ENCODE measurements at places on chromosomes 16 and 17.

GRCh38 chr17:58006560-58006923 is 504 bp downstream of the SRSF1 start:
- DNase-seq, result peak; percentile 90

GRCh38 chr16:80583466-80583865 is 42.7 kb downstream of the DYNLRB2 start:
- peak; percentile 19 for DNase-seq

DNA sequence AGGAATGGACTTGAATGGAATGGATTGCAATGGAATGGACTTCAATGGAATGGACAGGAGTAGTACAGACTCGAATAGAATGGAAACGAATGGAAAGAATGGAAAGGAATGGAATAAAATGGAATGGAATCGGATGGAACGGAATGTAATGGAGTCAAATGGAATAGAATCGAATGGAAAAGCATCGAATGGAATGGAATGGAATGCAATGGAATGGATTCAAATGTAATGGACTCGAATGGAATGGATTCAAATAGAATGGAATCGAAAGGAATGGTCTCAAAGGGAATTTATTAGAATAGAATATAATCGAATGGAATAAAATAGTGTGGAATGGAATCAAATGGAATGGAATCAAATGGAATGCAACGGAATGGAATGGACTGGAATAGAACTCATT is 484.9 kb upstream of the WSB1 start:
- DNase-seq, result no peak

DNA sequence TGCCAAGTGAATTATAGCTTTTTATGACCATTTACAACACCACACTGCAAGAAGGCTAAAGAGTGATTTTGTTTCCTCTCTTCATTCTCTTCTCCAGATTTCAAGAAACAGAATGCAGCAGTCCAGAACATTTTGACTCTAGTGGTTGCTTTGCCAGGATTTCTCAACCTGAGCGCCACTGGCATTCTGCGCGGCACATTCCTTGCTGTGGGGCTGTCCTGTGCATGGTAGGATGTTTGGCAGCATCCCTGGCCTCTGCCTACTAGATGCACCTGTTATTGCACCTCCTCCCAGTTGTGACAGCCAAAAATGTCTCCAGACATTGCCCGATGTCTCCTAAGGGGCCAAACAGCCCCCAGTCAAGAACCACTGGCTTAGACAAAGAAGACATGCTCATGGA is 25.7 kb upstream of the SLC39A11 start:
- DNase-seq, result no peak

- no peak for DNase-seq
Measured at GRCh38 chr16:81163671-81164070, 67.5 kb upstream of the GCSH start.

DNA sequence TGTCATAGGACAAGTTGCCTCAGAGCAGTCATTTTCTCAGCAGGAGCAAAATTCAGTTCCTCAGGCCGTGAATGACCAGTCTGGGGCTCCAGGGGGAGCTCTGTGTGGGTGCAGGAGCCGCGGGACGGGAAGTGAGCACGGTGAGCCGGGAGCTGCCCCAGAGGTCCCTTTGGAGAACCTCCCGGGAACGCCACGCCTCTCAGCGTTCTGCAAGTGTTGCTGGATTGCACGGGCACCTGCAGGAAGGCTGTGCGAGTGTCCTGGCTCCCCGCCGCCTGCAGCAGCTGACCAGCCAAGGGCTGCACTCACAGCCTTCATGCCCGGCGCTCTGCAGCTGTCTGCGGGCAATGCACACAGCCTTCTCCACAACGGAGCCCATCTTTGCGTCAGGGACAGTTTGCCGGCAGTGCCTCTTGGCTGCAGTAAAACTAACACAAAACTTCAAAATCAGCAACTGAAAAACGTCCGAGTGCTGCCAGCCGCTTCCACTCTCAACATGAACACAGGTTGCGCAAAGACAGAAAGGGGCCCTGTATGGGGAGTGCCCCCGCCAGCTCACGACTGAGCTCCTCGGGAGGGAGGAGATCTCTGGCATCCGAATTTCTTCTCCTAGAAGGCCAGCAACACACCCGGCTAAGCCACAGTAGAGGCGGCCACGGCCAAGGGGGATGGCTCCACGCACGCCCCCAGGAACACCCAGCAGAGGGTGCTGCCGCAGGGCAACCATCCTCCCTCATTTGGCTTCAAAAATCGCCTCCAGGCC is 16.0 kb downstream of the NDUFAF8 start:
- peak; percentile 73 for DNase-seq

DNA sequence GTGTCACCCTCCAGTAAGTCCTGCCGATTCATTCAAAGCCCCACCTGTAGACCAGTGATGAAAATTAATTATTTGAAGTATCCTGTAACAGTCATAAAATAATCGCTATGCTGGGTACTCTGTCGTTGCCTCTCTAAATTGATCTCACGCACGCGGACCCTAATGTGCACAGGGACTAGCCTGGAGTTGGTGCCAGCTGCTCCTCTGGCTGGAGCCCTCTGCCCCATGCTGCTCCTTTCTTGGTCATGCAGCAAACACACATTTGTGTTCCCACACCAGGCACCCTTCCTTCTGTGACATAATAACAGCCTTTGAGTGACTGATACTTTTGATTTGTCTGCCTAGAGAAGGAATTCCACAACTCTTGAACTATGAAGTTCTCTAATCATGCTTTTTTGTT is 16.0 kb downstream of the RAB11FIP3 start:
- DNase-seq, result no peak

GRCh38 chr17:28371245-28372202 is at the start of gene SARM1:
SARM1 (plus strand) TSS chr17:28371694; CDS start chr17:28372033, 339 bp downstream.
- peak; percentile 92 for DNase-seq

- peak; percentile 17 for DNase-seq
Measured at GRCh38 chr17:81237591-81238489, 1.0 kb downstream of the TEPSIN start.

DNA sequence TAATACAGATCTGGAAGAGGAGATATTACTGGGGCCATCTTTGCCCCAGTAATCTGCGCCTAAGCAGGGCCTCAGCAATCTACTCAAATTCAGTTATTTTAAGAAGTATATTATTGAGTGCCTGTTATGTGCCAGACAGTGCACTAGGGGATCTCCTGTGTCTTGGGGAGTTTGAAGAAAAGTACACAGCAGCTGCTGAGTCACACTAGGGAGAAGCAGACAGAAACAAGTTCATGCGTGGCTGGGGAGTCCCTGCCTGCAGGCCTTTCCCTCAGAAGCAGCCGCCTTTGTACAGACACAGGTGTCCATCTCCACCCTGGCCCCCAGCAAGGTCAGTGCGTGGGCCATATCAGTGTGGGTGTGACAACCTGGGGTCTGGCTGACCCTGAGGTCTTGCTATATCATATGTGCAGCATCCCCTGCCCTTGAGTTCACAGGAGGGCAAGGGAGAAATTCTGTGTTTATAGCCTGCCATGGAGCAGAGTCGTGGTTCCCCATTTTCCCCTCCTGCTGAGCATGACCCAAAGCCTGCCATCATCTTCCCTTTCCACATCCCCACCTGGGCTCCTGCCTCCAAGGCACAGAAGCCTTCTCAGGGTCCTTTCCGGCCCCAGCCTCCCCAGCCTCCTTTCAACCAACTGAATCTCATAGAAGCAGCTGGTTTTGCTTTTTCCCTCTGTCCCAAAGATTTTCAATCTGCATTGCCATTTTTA is 229.9 kb upstream of the SDK2 start:
- no peak for DNase-seq

DNA sequence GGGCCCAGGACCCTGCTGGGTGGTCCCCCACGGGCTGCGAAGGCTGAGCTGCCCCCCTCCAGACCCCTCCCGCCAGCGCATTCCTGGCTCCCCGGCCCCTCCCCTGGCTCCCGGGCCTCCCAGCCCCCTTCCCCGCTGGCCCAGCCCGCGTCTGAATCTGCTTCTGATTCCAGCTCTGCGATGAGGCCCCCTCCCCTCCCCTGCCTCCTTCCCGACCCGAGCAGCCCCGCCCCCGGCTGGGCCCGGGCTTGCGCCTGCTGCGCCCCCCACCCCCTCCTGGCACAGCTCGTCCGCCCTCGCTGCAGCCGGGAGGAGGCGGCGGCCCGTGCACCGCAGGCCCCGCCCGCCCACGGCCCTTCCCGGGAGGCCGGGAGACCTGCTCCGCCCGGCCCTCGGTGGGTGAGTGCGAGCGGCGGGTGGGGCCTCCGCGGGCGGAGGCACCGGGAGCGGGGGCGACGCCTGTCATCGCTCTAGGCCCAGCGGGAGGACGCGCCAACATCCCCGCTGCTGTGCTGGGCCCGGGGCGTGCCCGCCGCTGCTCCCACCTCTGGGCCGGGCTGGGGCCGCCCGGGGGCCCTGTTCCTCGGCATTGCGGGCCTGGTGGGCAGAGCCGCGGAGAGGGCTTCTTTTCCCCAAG is at the start of gene NTN3:
Gene NTN3, plus strand, starts transcription at position 282 of the 637 bp plus-strand sequence. CDS start 405 bp downstream, outside the sequence.
- DNase-seq, result peak; percentile 58

GRCh38 chr16:8229011-8229520 is 361.2 kb downstream of the TMEM114 start:
- DNase-seq, result no peak

DNA sequence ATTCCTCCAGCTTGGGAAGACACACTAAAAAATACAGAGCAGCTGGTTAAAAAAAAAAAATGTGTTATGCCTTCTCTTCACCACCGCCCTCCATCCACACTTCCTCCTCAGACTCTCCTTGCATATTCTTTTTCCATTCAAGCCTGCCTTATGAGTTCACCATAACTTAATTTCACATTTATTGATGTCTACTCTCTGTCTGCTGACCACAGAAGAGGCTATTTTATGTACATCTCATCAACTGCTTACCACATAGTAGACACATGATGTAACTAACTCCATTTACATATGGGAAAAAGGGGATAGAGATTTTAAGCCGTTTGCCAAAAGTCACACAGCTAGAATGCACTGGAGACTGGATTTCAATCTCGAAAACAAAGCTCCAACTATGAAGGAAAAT is 409.8 kb downstream of the CDH11 start:
- DNase-seq, result no peak

DNA sequence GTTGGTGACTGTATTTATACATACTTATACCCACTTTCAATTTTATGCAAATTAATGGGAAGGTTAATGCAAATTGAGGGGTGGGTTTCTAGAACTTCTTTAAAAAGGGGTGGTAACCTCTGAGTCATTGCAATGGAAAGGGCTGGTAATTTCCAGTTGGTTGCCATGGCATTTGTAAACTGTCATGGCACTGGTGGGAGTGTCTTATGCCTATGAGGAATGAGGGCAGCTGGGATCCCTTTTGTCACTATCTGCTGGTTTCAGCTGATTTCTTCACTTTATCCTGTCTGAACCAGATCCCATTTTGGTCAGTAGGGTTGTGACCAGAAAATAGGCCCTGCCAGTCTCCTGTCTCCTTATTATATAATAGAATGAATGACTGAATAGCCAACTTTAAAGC is 1006.7 kb upstream of the GOT2 start:
- DNase-seq, result no peak

DNA sequence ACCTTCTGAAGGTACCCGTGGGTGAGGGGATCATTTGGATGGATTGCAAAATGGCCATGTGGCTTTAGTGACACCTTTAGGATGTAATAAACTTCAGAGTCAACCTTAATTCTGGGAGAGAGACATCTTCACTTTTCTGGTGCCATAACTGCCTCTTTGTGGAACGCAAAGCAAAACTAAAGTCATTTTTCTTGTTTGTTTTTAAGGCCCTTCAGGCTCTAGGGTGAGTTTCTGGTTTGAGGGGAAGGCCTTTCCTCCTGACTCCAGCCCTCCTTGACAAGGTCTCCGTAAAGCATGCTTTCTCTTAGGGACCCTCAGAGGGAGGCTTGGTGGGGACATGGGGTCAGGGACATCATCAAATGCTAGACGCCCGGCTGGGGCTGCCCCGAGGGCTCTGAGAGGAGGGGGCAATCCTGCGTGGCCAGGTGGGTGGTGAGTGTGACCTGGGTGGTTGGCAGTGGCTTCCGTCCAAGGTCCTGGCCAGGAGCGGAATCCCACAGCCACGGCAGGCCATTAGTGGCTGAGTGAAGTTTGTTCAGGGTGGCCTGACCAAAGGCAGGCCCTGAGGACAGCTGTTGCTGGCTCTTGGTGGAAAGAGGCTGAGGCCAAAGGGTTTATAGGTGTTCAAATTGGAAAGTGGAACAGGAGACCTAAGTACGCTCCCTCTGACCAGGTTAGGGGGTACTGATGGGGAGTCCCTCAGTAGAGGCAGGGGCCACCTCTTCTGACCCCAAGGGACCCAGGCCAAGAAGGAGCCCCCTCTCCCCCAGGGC is 112.2 kb downstream of the METRNL start:
- no peak for DNase-seq

GRCh38 chr16:57620335-57621231 is 7.8 kb upstream of the ADGRG1 start:
- DNase-seq, result no peak

GRCh38 chr17:82752371-82753200 is 721 bp downstream of the TBCD start:
- DNase-seq, result no peak

GRCh38 chr16:57091975-57092785 is at the start of gene CPNE2:
CPNE2 (plus strand) TSS chr16:57092583; CDS start chr16:57110743, 18,160 bp downstream.
- DNase-seq, result peak; percentile 86

DNA sequence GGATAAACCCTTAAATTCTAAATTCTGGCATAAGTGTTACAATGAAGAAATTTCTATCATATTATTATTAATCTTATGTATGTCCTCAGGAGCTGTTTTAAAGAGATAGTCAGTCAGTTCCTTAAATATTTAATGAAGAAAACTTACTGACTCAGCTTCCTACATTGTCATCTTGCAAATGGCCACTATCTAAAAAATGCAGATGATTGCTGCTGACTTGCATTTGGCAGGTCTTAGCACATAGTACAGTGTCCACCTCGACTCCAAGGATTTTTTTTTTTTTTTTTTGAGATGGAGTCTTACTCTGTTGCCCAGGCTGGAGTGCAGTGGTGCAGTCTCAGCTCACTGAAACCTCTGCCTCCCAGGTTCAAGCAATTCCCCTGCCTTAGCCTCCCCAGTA is 55.1 kb upstream of the CORO6 start:
- no peak for DNase-seq
